NCI-H748 treated with DMSO at 0.1 percent for 48 hours (cell line): ENCODE measurements at places on chromosomes 7 and 10.

DNA sequence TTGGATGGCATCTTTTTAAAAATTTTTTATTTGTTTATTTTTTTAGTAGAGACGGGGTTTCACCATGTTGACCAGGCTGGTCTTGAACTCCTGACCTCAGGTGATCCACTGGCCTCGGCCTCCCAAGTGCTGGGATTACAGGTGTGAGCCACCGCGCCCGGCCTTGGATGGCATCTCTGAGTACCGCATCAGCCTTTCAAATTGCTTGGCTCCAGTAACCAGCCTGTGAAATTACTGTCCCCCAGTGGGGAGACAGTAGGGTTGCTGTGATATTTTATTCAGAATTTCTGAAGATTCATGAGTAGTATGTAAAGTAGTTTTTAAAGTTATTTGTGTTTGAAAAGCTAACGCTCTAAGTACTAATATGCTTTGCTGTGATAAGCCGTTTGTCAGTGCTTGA is 1.2 kb downstream of the NUB1 start:
- no peak for DNase-seq

DNA sequence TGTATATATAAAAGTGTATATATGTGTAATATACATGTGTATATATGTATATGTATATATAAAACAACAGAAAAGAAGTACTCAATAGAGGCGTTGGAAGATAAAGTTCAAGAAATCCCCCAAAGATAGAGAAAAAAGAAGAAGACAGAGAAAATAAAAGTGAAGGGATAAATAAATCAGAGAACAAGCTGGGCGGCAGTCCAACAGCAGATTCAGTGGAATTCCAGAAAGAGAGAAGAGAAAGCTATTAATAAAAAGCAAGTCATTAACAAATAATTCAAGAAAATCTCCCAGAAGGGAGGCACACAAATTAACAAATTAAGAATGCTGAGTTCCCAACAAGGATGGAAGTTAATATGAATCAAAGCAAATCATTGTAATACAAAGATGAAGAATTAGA is 59.3 kb upstream of the RNF148 start:
- no peak for DNase-seq

DNA sequence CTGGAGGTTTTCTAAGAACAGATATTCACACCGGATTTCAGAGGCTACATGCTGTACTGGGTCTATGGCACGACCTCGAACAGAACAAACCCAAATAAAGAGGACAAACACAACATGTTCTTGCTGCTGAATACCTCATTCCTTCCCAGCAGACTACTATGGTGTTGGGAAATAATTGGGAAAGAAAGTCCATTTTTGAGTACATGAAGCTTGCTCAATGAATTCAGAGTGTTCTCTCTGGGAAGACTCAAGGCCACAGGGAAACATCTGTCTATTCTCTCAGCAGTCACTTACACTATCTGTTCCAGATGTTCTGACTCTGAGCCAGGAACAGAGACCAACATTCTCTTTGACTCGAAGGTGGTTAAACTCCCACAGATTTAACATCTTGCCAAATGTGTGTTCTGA is 30.9 kb downstream of the LAMB1 start:
- DNase-seq: no peak

- DNase-seq: no peak
Measured at GRCh38 chr7:75623390-75624133, 115.2 kb downstream of the HIP1 start.

GRCh38 chr7:99392659-99393354 is 15.6 kb downstream of the PDAP1 start:
- DNase-seq: peak; percentile 84

DNA sequence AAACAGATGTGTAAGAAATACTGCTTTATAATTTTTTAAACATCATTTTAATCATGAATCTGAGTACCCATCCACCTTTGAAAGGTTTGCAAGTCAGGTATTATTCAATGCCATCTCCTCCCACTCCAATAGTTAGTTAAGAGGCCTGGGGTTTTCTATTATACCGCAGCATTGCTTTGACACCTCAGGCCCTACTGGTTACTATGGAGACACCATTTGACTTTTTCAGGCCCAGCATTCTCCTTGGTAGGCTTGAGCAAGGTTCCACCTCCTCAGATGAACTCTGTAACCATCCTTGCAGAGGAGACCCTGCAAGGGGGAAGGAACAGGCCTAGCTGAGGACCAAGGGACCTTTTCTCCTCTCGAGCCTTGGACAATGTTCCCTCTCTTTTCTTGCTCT is 326.9 kb upstream of the NPSR1 start:
- DNase-seq: no peak

DNA sequence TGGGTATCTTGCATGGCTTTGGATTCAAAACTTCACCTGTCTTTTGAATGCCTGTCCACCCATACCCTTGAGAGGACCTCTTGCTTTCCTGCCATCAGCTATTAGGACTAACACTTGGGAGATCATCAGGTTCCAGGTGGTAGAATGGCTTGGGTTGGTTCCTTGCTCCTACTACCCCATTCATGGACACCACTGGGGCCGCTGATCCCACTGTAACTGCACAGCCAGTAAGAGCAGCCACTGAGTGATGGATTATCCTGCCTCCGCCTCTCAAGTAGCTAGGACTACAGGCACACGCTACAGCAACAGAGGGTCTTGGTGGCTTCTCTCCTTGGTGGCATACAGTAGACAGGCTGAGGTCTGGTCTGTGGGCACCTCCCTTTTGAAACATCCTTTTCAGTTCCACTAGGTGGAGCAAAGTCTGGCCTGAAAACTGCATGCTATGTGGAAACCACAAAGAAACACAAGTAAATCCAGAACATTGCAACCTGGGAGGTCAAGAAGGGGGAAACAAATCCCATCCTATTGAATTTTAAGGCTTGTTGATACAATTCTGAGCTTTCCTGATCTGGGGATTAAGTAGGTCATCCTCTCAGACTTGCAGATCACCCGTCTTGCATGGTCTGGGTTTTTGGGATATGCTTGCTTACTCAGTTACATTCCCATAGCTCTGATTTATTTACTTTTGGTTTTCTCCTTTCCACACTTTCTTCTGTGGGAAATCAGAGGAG is 9.4 kb downstream of the WBP1L start:
- DNase-seq: no peak

DNA sequence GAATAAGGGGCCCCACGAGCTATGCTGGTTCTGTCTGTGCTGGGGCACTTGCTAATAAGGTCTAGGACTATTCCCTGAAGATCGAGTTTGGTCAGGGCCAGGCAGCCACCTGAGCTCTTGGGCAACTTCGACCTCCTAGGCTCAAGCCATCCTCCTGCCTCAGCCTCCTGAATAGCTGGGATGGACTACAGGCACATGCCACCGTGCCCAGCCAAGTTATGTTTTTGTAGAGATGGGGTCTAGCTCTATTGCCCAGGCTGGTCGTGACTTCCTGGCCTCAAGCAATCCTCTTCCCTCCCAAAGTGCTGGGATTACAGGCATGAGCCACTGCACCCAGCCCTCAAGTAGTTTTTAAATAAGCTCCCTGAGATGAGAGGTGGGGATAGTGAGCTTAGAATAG is 2.9 kb downstream of the ZP3 start:
- DNase-seq: no peak

DNA sequence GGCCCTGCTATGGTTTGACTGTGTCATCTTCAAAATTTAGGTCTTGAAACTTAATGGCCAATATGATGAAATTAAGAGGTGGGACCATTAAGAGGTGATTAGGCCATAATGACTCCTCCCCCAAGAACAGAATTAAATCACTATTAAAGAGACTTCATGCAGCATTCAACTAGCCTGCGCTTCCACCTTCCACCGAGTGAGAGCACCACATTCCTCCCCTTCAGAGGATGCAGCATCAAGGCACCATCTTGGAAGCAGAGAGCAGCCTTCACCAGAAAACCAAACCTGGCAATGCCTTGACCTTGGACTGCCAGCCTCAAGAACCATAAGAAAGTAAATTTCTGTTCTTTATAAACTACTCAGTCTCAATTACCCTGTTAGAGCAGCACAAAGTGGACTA is 371.1 kb upstream of the NFE2L3 start:
- DNase-seq: no peak

DNA sequence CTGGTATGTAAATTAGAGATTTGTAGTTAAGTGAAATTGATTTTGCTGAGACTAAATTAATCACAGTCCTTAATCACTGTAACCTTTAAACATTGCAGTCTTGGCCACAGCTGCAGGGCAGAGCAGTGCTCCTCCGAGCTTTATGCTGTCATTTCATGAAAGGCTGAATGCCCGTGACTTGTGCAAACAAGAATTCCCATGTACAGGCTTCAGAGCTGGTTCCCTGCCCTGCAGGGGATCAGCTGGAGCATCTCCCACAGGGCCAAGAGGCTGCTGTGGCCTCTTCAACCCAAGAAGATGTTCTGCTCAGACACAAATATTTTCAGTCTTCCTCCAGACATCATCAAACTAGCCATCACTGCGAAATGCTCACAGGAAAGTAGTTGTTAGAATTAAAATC is 419.1 kb downstream of the AUTS2 start:
- no peak for DNase-seq

DNA sequence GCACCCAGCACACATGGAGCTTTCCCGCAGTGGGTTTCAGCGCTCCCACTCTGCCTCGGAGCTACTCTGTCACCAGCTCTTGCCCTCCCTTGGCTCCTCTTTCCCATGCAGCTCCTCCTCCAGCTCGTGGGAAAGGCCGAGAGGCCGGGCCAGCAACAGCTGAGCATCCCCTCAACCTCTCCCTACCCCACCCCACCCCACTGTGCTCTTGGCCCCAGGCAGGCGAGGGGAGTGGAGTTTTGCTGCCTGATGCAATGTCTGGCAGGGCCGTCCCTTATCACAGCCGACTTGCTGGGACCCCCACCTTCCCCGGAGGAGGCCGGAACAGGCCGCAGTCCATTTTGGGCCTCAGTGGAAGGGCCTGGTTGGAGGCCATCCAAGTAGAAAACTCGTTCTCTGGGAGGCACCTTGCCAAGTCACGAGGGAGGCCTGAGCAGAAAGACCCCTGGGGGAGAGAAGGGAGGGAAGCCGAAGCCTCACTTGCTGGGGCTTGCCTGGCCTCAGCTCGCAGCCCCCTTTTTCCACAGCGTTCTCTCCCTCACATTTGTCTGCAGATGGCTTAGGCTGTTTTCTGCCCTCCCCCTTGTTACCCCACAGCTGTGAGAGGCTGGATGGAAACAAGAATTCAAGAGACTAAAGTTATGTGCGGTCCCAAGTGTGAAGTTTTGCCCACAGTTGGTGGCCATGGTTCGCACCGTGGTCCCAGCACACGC is 35.3 kb downstream of the CHST3 start:
- DNase-seq: no peak

GRCh38 chr7:149191851-149192250 is 3.5 kb upstream of the ZNF282 start:
- no peak for DNase-seq

DNA sequence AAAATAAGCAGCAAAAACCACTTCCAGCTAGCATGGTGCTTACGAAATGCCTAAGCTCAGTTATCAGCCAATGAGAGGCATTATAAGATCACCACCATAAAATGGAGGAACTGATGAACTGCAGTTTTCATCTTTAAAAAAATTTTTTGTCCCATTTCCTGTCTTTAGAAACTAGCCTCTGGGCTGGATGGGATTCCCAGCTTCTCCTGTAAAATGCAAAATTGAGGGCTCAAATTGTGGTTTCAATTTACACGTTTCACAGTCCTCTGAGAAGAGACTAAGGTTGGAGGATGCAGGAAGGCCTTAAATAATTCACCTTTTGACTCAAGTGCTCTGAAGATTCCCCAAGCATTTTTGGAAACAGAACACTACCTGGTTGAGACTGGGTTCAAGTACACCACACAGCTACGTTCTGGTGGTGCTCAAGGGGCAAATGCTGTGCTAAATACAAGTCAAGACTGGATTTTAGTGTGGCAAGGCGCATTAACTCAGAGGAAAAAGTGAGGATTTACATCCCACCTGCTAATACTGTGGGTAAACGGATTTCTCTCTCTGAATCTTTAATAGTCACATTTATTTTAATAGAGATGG is 951 bp downstream of the ZNF25 start:
- DNase-seq: no peak

GRCh38 chr7:24733414-24734060 is 23.7 kb downstream of the GSDME start:
- DNase-seq: no peak

- no peak for DNase-seq
Measured at GRCh38 chr10:25175527-25176420, 973 bp downstream of the GPR158 start.

DNA sequence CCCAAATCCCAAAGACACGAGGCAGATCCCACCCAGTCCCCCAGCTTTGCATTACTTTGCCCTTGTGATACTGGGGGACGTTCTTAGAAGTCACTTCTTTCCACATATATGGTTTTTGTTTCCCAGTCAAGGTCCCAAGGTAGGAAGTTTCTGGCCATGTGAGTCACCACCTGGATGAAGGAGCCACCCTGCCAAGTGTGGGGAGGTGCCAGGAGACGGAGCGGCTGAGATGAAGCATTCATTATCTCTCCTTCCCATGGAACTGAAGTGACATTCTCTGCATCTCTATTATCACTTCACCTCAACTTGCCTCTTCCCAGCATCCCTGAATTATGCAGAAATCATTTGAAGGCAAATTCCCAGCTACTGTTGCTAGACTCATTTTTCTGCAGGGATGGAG is 136.2 kb upstream of the INSYN2A start:
- DNase-seq: no peak

- no peak for DNase-seq
Measured at GRCh38 chr10:62627983-62628382, 176.5 kb upstream of the ADO start.

- DNase-seq: no peak
Measured at GRCh38 chr10:33459602-33460001, 125.1 kb upstream of the NRP1 start.

DNA sequence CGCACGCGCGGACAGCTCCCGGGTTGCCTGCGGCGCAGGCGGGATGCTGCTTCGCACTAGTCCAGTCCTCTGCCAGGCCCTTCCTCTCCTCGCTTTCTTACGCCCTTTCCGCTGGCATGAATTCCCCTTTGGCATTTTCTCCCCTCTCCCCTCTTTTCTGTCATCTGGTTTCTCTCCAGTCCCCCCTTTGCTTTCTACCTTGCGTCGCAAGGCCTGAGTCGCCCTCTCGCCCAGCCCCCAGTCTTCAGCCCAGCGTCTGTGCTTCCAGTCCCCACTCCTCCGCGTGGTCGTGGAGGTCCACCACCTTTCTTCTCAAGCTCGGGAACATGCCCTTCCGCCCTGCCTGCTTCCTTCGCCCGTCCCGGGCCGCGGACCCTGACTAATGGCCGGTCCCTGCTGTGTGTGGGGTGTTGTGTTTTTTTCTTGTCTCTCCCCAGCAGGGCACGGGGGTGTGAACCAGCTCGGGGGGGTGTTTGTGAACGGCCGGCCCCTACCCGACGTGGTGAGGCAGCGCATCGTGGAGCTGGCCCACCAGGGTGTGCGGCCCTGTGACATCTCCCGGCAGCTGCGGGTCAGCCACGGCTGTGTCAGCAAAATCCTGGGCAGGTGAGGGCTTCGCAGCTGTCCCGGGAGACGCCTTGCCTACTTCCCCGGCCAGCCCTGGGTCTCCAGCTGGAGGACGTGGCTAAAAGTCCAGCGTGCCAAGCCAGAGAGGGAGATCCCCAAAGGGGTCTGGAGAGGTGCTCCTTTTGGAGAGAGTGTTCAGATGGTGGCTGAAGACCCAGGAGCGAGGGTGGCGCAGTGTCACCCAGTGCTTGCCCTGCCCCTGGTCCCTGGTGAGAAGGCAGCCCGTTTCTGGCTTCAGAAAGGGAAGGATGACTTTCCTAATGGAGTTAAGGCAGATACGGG is 4.2 kb downstream of the PAX2 start:
- DNase-seq: no peak
